SJCRH30 (cell line): ENCODE measurements at places on chromosomes 1 and 21. TPM values are rescaled to one million over a fixed set of nuclear protein-coding genes. Genes with fewer than 3 reads are reported as not detected.

The BEND5 gene
- 5.9 and 6.0 TPM in 2 replicates for total RNA-seq

The OR2L3 gene
- total RNA-seq = not detected in 2 replicates

The MPZ gene
- total RNA-seq = 0.71 and 1.1 TPM in 2 replicates

The OR2G2 gene
- not detected in 2 replicates for total RNA-seq

The CCDC30 gene
- total RNA-seq = 0.40 and 0.51 TPM in 2 replicates

The SLAMF6 gene
- total RNA-seq = not detected in 2 replicates

The FNDC5 gene
- total RNA-seq = 66.2 and 72.2 TPM in 2 replicates

The PLK3 gene
- total RNA-seq = 8.0 and 11.4 TPM in 2 replicates

The FAM167B gene
- not detected in 2 replicates for total RNA-seq

The PCP4L1 gene
- 0.28 TPM in 1 of 2 replicates, not detected in the other for total RNA-seq

The FAM163A gene
- total RNA-seq = not detected in 2 replicates

The RHOU gene
- total RNA-seq = 3.2 and 3.4 TPM in 2 replicates

The ABCA4 gene
- 0.08 TPM in 2 replicates for total RNA-seq

The FOXO6 gene
- 11.9 and 12.9 TPM in 2 replicates for total RNA-seq

The KCNH1 gene
- total RNA-seq = 1.7 and 3.0 TPM in 2 replicates

The PIP5K1A gene
- total RNA-seq = 85.0 and 99.3 TPM in 2 replicates

The SMCP gene
- not detected in 2 replicates for total RNA-seq

The ACTL8 gene
- 0.08 and 0.13 TPM in 2 replicates for total RNA-seq

The HOOK1 gene
- 0.03 and 0.20 TPM in 2 replicates for total RNA-seq

The TNNT2 gene
- 74.9 and 90.0 TPM in 2 replicates for total RNA-seq

The RNF220 gene
- 89.4 and 94.9 TPM in 2 replicates for total RNA-seq

The NMNAT2 gene
- total RNA-seq = not detected in 2 replicates

The TRIM58 gene
- not detected in 2 replicates for total RNA-seq

The FAM177B gene
- not detected in 2 replicates for total RNA-seq

The EPS8L3 gene
- total RNA-seq = not detected in 2 replicates
